ENCODE measurements at places on chromosomes 16 and 17.

- H3K36me3 ChIP-seq: peaks cover 3% of the 10 kb centered on the region
- H3K27ac ChIP-seq: no peak overlapping the region
- H3K4me3 ChIP-seq: no peak overlapping the region
- DNase-seq: no peak
- peaks cover 5% of the 10 kb centered on the region for H3K4me1 ChIP-seq
Observed at GRCh38 chr17:77345260-77345910, 204.6 kb downstream of the SEC14L1 start.

DNA sequence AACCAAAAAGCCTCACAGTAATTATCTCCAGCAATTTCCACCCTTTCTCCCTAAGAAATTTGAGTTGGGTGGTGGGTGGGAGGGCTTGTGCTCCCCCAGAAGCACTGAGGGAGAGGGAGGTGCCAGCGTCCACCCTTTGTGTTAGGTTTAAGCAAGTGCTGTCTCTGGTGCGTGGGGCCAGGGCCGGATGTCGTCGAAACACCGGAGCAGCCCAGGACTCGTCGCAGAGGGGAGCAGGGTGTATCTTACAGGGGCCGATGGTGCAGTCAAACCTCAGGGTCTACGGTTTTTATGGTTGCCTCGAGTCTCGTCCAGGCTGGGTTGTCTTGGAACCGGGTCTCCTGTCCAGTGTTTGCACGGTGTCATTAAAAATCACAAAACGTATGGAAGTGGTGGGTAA, 35.3 kb downstream of the METRNL start:
- H3K36me3 ChIP-seq: no peaks in the 10 kb centered on the region
- no peak overlapping the region for H3K27ac ChIP-seq
- H3K4me1 ChIP-seq: peaks cover 17% of the 10 kb centered on the region
- H3K4me3 ChIP-seq: no peak overlapping the region

DNA sequence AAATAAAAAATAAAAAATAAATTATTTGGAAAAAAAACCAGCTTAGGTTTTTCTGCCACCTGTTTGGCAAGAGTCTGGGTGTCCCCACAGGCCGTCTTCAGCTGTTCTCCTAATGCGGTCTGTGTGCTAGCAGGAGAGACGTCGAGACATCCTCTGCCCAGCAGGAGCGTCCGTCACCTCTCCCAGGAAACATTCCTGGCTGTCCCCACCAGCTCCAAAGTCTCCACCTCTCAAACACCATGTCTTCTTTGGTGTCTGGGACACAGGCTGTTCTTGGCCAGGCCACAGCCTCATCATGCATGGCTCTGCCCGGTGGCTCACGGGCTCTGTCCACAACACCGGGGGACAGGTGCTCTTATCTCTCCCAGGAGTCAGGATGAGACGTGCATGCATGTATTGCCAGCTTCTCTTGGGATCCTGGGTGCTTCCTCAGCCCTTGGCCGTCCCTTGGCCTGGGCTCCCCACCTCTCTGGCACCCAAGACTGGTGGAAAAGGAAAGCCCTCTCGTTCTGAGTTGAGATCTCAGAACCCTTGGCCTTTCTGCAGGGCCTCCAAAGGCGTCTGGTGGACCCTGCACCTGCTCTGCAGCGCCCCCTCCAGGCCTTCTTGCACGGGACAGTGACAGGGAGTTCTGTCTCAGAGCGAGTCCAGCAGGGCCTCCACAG, 84.9 kb upstream of the CBX4 start:
- H3K4me3 ChIP-seq: no peak overlapping the region
- H3K27ac ChIP-seq: no peak overlapping the region
- H3K27me3 ChIP-seq: peaks cover 8% of the 10 kb centered on the region
- H3K4me1 ChIP-seq: no peaks in the 10 kb centered on the region
- no peaks in the 10 kb centered on the region for H3K36me3 ChIP-seq

DNA sequence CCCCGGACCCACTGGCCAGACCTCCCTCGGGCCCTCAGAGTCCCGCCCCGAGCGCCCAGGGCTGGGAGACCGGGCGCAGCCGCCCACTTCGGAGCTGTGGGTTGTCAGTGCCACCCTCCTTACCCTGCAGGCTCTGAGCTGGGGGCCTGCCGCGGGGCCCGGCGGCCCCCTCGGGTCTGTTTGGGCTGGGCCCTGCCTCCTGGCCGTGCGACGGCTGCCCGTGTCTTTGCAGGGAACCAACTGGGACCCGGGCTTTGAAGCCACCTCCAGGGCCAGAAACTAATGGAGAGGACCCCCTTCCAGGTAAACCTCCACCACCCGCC, 443 bp downstream of the TEDC2 start:
- peaks cover 58% of the 10 kb centered on the region for H3K36me3 ChIP-seq
- H3K27ac ChIP-seq: peak overlapping the region; percentile 66
- no peaks in the 10 kb centered on the region for H3K27me3 ChIP-seq
- no peak for DNase-seq

GRCh38 chr17:13874817-13875216, 194.5 kb upstream of the COX10 start:
- no peak overlapping the region for H3K27ac ChIP-seq
- H3K4me3 ChIP-seq: no peak overlapping the region
- no peaks in the 10 kb centered on the region for H3K27me3 ChIP-seq
- no peaks in the 10 kb centered on the region for H3K4me1 ChIP-seq
- H3K36me3 ChIP-seq: no peaks in the 10 kb centered on the region
- DNase-seq: no peak

All from K562 (cell line).